ENCODE measurements at places on chromosomes 11 and 22. TPM values are rescaled to one million over a fixed set of nuclear protein-coding genes. Genes with fewer than 3 reads are reported as not detected.

Gene DDX25
- total RNA-seq = not detected

Gene VWCE
- 0.55 TPM for total RNA-seq

- no peak for DNase-seq
Measured at GRCh38 chr11:63931045-63931444, 7.8 kb upstream of the NAA40 start.

Gene LRRC4C
- 0.73 TPM for total RNA-seq

DNA sequence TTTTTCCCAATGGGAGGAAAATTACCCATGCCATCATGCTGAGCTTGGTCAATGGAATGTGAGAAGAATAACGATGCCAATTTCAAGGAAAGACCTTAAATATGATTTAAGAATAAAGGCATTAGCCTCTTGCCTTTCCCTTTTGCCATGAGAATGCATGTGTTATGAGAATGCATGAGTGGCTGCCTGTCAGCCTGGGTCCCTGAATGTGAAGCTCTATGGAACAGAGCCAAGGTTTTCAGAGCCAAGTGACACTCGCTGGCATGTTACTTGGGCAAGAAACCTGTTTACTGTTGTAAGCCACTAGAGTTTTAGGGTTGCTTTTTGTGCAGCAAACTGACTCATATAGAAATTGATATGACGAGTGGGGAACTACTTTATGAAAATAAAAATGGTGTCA lies 75.7 kb downstream of the JRKL start:
- DNase-seq = no peak

Gene POU2AF2
- total RNA-seq = not detected

- no peak for DNase-seq
Measured at GRCh38 chr22:47056776-47057470, 294.5 kb downstream of the TBC1D22A start.

- no peak for DNase-seq
Measured at GRCh38 chr11:42170601-42171000, 711.1 kb upstream of the LRRC4C start.

GRCh38 chr22:29158546-29158945 lies 47.1 kb upstream of the EMID1 start:
- DNase-seq = peak; percentile 15

Gene PDE2A
- total RNA-seq = 13.8 TPM

DNA sequence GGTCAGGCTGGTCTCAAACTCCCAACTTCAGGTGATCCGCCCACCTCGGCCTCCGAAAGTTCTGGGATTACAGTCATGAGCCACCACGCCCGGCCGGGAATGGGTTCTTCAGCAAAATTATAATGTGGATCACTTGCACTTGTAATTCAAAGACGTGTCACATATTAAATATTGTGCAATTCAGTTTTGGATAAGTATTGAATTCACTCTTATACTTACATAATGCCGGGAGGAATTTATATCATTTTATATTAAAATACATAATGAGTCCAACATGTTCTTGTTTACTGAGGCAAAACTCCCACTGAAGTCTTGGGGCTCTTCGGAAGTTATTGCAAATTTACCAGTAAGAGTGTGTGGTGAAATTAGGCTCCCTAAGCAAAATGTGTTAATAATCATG lies 635.2 kb upstream of the LUZP2 start:
- DNase-seq = no peak

Gene SPI1
- total RNA-seq = 194 TPM

GRCh38 chr11:14446701-14447169 lies 52.9 kb downstream of the COPB1 start:
- no peak for DNase-seq

Gene TTC36
- total RNA-seq = 0.82 TPM

GRCh38 chr11:70326365-70326811 lies 55.9 kb downstream of the PPFIA1 start:
- peak; percentile 90 for DNase-seq

GRCh38 chr11:27183672-27184457 lies 143.2 kb downstream of the BBOX1 start:
- peak; percentile 59 for DNase-seq

GRCh38 chr11:43397251-43397650 lies 38.5 kb downstream of the TTC17 start:
- DNase-seq = no peak

DNA sequence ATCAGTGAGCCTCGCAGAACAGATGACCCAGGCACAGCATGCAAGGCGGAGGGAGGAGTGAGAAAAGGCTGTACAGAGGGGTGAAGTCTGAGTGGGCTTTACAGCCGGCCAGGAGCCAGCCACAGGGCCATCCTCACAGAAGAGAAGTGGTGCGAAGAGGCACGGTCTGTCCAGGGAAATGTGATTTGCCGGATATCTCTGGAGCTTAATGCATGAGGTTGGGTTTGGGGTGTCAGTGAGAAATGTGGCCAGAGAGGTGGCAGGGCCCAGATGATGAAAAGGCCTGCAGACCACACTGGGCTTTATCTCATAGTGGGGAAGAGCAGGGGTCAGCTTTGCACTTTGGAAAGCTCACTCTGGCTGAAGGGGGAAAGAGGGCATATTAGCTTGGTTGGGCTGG lies 255.2 kb downstream of the BUD13 start:
- no peak for DNase-seq
